T-helper 2 cell (primary cell): ENCODE measurements at places on chromosomes 3 and 15.

GRCh38 chr15:73369154-73369694 is 466 bp upstream of the HCN4 start:
- no peak for DNase-seq

DNA sequence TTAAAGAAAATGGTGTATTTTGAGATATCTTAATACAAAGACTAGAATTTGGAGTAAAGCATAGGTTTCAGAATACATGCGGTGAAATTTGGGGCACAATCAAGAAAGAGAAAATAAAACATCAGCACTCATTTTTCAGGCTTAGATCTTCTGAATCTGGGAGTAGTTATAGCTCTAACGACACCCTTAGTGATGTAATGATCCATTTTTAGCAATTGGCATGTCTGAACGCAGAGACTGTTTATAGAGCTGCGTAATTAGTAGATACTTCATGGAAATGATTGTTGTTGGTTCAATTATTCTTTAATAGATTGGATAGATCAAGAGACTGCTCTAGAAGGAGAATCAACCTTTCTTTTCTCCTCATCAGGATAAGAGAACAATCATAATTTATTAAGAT is 47.5 kb upstream of the SNRK start:
- DNase-seq = no peak

- no peak for DNase-seq
These were observed 27.0 kb upstream of the MUC4 start for GRCh38 chr3:195838714-195839113.

- no peak for DNase-seq
These were observed 34.0 kb downstream of the BHLHE40 start for GRCh38 chr3:5013021-5013906.

DNA sequence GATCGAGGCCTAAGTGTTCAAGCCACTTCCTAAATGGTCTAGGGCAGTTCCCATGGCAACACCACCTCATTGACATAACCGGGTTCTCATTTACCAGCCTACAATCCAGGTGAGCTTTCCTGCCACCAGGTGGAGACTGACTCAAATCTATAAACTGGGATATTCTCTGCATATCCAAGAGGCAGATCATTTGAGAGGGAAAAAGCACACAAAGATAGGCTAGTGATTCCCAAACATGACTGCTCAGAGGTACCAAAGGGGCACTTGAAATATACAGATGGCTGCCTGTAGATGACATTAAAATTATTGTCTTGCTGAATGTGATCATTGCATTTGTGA is 141.3 kb upstream of the PROK2 start:
- DNase-seq = peak; percentile 48

GRCh38 chr15:55627730-55628368 is 39.7 kb upstream of the PYGO1 start:
- DNase-seq = no peak

DNA sequence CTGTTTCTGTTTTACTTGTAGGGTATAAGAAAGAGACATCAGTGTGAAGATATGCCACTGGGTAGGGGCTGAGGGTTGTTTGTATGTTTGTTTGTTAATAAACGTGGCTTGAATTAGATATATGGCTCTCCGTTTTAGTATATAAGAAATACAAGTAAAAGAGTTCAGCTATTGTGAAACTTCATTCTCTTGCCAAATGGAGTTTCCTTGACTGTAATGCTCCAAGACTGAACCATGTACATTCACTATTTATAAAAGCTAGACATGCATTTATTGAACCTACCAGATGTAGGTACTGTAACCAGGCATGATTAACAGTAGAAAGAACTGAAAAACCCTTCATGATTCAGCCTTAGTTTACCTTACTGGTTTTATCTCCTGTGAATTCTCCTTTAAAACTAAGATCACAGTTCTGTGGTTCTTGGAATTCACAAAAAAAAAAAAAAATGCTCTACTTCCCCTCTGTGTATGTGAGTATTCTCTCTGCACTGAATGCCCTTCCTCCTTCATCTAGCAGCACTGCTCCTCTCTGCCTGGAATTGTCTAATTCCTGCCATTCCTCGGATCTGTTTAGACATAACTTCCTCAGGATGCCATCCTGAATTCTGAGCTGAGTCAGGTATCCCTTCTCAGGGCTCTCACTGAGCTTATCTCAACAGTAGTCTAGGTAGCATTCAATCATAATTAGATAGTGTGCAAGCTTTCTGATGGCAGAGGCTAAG is 504.4 kb downstream of the FHIT start:
- no peak for DNase-seq

GRCh38 chr3:172981407-172981983 is 159.5 kb downstream of the SPATA16 start:
- DNase-seq = no peak

GRCh38 chr3:51982352-51982837 is 940 bp upstream of the ACY1 start:
- no peak for DNase-seq

- DNase-seq = no peak
These were observed 242.8 kb upstream of the UBE2E2 start for GRCh38 chr3:22960105-22960984.

- DNase-seq = no peak
These were observed 4.0 kb upstream of the PLAAT1 start for GRCh38 chr3:193237030-193237429.

GRCh38 chr15:80154336-80154735 is 1.5 kb downstream of the FAH start:
- no peak for DNase-seq

- no peak for DNase-seq
These were observed 209.0 kb downstream of the XXYLT1 start for GRCh38 chr3:195061756-195062655.

- DNase-seq = no peak
These were observed 24.8 kb downstream of the TYRO3 start for GRCh38 chr15:41583795-41584194.

DNA sequence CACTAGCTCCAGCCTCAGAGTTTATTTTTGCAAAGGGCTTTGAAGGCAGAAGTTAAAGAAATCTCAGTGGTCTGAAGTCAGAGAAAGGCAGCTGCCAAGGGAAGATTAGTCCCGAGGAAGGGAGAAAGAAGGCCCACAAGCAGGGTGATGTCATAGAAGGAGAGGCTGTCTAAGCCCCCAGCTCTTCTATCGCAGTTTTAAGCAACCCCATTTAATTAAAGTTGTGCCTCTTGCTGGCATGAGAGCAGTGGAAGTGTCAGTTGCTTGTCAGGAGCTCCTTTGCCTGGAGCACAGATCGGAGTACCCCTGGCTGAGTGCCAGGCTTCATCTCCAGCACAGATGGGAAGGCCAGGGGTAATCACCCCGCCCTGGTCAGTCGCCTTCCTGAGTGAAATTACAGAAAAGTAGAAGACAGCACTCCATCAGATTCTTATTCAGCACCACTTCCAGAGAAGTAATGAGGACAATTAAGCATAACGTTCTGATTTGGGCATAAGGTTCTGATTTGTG is 530.7 kb downstream of the EPHB1 start:
- DNase-seq = no peak

- DNase-seq = no peak
These were observed 15.5 kb upstream of the ATP1B3 start for GRCh38 chr3:141860766-141861513.

- DNase-seq = no peak
These were observed 55.6 kb downstream of the LYSMD4 start for GRCh38 chr15:99677540-99678134.

DNA sequence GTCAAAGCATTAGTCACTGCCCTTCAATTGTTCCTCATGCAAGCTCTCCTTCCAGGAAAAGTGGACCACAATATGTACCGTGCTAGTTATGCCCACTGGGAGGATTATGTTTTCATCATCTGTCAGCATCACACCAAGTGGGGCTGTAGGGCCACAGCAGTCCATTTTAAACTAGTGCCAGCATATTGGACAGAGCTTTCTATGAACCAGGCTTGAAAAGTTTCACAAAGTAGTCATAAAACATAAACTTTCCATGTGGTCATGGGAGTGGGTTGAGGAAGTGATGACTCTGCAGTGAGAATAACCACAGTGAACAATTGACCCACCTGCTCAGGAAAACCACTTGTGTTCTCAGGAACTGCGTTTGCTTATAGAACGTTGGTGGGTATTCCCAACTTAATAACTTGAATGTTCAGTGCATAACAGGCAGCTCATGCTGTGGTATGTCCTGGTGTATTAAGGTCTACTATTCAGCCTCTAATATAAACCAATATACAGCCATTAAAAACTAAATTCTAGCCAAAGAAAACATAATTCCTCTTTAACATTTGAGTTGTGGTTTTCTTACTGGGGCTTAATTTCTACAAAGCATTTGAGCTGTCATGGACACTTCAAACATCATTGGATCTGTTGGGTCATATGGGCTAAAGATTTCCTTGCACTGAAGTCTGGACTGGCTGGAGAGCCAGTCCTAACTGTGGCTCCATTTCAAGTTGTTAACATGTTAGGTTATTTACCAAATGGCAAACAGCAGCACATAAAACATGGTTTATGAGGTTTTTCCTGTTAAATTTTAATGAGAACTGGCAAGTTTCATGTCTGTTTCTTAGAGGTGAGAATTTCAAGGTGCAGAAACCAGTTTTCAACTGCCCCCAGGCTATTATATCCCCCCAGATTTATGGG is 274.1 kb downstream of the OTOL1 start:
- DNase-seq = peak; percentile 75
